NCI-H146 (cell line): ENCODE measurements at places on chromosomes 7 and 10.

DNA sequence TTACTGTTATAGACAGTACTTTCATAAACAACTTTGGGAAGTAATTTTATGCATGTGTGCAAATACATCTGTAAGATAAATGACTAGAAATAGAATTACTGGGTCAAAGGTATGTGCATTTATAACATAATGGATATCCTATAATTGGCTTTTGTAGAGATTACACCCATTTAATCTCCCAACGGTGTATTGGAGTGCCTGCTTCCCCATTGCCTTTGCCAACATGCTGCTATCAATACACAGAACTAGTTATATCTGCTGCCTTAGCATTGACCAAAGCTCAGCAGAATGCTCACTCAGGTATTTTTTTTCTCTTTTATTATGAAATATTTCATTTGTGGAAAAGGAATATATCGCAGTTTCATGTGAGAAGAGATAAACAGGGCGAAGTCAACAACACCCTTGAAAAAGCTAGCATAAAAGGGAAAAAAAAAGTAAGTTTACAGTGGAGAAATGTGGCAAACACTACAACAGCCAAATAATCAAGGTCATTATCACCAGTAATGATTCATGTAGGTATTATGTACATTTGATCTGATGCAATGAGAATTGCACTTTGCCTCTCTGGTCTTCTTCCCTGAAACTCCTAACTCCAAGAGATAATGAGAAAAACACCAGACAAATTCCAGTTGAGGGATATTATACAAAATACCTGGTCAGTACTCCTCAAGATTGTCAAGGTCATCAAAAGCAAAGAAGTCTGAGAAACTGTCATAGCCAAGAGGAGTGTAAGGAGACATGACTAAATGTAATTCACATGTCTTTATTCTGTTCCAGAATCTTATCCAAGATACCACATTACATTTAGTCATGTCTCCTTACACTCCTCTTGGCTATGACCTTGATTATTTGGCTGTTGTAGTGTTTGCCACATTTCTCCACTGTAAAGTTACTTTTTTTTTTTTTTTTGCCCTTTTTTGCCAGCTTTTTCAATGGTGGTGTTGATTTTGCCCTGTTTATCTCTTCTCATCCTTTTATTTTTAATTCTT is 36.8 kb downstream of the MARCHF5 start:
- DNase-seq, result no peak

DNA sequence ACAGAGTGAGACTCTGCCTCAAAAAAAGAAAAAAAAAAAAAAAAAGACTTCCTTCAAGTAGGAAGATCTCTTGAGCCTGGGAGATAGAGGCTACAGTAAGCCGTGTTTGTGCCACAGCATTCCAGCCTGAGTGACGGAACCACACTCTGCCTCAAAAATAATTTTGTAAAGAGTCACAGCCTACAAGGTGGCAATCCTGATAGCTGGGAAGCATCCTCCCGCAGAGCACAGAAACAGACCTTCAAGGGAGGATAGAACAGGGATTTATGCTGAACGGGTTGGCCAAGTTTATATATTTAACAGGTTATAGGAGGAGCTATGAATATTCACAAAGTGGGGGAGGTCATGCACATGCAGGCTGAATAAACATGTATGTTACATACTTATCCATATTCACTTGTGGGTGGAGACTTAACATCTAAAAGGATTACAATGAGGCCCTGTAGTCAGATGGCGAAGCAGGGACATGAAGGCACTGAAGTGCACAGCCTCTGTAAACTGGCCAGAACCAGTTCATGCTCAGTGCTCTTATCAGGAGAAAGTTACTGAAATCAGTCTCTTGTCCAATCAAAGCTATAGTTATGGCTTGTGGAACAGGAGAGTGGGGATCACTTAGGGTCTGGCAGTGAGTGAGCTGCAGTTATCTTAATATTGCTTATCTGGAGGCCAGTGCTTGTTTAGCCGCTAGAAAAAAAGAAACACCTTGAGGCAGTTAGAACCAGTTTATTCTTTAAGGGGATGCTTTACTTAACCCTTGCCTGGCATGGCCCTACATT is 6.8 kb downstream of the LMBR1 start:
- DNase-seq, result no peak

DNA sequence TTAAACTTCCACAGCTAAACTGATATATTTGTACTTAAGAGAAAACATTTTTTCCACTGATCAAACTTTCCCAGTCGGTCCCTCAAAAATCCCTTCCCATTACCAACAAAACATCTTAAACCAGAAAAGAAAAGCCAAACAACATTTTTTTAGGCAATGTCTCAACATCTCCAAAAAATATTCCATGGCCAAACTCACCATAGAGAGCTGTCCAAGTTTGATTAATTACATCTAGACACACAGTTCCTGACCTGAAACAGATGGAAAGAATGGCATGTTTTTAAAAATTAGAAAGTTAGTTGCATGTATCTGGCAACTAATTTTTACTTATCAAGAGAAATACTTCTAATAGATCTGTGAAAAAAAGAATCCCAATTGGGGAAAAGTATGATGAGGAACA is 95.4 kb downstream of the UBE2H start:
- DNase-seq, result no peak

- DNase-seq, result no peak
Observed at GRCh38 chr10:78863140-78863905, 205.4 kb upstream of the ZMIZ1 start.
